ENCODE measurements at places on chromosomes 12 and 14.

DNA sequence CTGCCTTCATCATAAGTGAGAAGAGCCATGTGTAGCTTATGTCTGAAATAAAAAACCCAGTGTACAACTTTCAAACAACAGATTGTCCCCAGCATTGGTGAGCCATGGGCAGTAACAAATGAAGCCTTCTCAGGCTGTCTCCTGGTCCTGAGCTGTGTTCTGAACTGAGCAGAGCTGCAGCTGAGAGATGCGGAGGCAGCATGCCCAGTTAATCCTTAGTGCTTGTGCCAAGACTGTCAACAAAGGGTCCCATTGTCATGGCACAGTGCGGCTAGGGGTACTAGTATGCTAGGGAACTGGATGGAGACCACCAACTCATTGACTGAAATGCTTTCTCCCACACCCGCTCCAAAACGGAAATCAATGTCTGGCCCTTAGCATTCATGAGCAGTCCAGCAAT lies 154.3 kb downstream of the RMST start:
- DNase-seq = no peak

DNA sequence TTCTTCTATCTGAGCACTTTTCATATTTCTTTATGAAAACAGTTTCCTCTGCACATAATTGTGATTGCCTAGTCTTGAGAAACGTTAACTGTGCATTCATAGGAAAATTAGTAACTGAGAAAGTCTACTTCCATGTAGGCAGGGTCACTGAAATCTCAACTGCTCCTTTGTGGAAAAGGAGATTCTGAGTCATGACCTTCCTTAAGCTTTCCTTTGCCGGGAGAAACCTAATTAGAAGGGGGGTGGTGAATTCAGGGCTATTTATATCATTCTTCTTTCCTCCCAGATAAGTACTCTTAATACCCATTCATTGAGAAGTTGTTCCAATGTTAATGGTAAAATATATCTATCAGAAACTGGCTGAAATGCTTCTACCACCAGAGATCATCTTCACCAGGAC lies 751.0 kb upstream of the TMEM132C start:
- no peak for DNase-seq

DNA sequence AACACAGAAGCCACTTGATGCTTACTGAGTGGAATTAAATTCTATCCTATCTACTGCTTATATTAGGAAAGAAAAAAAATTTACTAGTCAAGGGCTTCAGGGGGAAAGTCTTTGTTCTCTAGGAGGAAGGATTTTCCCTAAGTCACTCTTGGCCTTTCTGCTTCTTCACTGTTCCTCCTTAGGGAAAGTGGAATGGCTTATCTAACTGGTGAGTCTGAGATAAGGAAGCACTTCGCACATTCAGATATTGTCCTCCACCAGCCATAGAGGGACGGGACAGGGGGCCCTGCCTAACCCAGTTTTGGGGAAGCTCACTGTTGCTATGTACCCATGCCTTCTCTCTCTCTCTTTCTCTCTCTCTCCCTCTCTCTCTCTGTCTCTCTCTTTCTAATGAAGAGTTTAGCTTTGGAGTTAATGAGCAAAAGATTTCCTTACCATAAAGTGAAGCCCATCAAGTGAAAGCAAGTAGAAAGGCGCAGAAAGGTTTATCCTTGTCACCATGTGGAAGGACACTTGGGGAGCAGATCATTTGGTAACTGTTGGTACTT lies 450.6 kb downstream of the ZFP36L1 start:
- no peak for DNase-seq

DNA sequence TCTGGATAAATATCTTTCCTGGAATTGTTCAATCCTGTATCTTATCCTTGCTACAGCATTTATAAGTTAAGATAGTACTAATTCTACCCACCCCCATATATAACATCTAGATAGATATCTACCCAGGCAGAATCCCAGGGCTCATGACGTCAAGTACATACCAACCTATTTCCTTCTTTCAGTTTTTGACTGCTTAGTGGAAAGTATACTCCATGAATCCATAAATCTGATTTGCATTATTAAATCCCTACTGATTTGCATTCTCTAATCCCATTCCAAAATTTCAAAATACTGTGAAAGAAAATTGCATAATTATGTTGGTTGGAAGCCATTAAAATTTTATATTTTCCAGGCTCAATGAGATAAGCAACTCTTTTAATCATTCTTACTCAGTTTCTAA lies 111.7 kb downstream of the KITLG start:
- no peak for DNase-seq

GRCh38 chr12:101596172-101596571 lies 1.4 kb downstream of the MYBPC1 start:
- DNase-seq = no peak

- DNase-seq = no peak
Measured at GRCh38 chr12:51403681-51404136, 12.5 kb upstream of the GALNT6 start.

DNA sequence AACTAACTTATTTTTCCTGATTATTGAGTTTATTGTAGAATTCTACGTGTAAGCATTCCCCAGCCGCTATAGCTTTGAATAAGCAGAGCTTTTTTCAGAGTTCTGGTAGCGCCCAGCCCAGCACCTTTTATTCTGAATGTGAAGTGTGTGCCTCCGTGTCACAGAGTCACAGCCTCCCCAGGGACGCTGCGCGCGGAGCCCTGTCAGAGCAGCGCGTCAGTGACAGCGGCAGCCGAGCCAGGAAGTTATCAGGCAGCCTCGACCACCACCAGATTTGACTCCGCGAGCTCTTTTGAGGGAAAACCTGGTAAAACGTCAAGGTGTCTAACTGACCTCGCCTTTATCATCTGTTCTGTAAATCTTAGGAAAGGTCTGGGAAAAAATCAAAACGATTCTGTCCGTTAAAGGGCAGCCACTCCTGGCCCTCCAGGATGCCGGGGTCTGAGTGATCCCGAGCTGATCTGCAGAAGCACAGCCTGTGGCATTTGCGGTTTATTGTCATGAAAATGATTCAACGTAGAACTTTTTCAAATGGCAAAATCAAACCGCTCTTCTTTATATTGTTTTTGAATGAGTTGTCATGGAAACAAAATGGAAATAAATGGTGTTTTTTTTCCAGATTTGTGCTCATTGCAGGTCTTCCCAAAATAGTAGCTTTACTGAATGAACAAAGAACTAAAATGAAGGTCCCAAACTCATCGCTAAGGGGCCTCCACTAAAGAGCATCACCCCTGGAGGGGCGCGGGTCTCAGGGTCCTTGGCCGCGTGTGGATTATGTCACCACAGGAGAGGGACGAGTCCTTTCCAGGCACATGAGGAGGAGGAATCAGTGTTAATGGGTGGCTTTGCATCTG lies 43.1 kb upstream of the MMP17 start:
- DNase-seq = no peak

DNA sequence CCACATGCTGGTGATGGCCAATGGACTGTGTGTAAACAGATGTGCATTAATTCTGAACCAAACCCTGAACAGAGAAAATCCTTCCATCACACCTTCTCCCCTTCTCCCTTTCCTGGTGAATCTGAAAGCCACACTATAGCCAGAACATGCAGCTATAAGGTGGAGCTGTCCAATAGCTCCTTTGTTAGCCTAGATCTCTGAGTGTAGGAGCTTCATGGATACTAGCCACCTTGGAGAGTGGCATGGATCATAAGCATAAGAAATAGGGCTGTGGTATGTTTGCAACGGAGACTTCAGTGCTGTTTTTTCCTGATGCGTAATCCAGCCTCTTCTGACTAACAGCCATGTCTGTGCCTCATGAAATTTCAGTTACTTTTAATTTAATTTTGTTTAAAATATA lies 364.5 kb downstream of the BTG1 start:
- DNase-seq = no peak

DNA sequence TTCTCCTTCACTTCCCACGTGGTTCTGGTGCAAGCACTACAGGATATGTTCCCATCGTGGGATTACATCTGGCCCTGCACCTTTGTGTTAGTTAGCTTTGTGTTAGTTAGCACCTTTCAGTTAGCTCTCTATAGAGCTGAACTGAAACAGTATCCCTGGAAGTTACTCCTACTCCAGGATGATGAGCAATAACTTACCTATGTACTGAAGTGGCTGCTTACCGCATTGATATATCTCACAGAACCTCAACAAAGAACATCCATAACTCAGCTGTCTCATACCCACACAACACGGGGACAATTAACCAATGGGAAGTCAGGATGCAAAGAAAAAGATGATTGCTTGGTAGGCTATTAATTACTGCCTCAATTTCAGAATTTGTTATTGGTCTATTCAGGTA lies 146.6 kb downstream of the ASCL4 start:
- DNase-seq = no peak
